ENCODE measurements at places on chromosomes 16 and 17.
A peak's percentile ranks its signal among the peaks of the same experiment; 100 is the strongest.

- DNase-seq = no peak
These were observed 11.4 kb upstream of the FADS6 start for GRCh38 chr17:74904687-74905409.

- no peak for DNase-seq
These were observed 61.2 kb downstream of the HS3ST3A1 start for GRCh38 chr17:13540546-13540945.

- no peak for DNase-seq
These were observed 6.1 kb downstream of the SMIM5 start for GRCh38 chr17:75639327-75639726.

GRCh38 chr17:81722184-81723120 lies 10.4 kb downstream of the SLC25A10 start:
- DNase-seq = no peak

GRCh38 chr17:46044286-46044928 lies 45.4 kb downstream of the STH start:
- peak; percentile 38 for DNase-seq
